GM12878 (cell line): ENCODE measurements at places on chromosomes 3 and 15. TPM values are rescaled to one million over a fixed set of nuclear protein-coding genes. Genes with fewer than 3 reads are reported as not detected.

C3orf20 gene
- polyA plus RNA-seq: 0.39 and 0.56 TPM in 2 replicates

GRAMD1C gene
- polyA plus RNA-seq: 4.8 and 8.8 TPM in 2 replicates

ZBTB11 gene
- polyA plus RNA-seq: 13.4 and 16.3 TPM in 2 replicates

GPR156 gene
- polyA plus RNA-seq: not detected in 2 replicates

FOXB1 gene
- not detected in 2 replicates for polyA plus RNA-seq
